NCI-H2029 treated with DMSO at 0.1 percent for 48 hours (cell line): ENCODE measurements at places on chromosomes 6 and 20.

- DNase-seq, result no peak
Measured at GRCh38 chr6:37535759-37536490, 36.2 kb upstream of the CCDC167 start.

GRCh38 chr20:47338131-47338628 lies 18.3 kb downstream of the ZMYND8 start:
- no peak for DNase-seq

DNA sequence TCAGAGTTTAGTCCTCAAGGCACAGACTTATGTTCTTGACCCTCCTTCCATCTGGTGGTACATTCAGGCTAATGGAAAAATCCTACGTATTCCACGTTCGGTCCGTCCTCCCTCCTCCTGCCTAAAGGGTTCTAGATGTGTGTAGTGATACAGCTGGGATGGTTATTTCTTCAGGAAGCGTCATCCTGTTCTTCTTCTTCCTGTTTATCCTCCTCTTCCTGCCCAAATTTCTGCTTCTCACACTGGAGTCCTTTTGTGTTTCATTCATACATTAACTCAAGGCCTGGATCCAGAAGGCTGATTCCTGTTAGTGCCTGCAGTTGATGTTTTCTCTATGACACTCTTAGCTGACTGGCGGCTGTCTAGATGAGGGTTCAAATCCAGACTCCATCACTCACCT lies 16.8 kb upstream of the UNC93A start:
- no peak for DNase-seq

- DNase-seq, result no peak
Measured at GRCh38 chr6:14851281-14851680, 394.6 kb upstream of the JARID2 start.

GRCh38 chr6:6746333-6746969 lies 157.9 kb downstream of the LY86 start:
- DNase-seq, result no peak

DNA sequence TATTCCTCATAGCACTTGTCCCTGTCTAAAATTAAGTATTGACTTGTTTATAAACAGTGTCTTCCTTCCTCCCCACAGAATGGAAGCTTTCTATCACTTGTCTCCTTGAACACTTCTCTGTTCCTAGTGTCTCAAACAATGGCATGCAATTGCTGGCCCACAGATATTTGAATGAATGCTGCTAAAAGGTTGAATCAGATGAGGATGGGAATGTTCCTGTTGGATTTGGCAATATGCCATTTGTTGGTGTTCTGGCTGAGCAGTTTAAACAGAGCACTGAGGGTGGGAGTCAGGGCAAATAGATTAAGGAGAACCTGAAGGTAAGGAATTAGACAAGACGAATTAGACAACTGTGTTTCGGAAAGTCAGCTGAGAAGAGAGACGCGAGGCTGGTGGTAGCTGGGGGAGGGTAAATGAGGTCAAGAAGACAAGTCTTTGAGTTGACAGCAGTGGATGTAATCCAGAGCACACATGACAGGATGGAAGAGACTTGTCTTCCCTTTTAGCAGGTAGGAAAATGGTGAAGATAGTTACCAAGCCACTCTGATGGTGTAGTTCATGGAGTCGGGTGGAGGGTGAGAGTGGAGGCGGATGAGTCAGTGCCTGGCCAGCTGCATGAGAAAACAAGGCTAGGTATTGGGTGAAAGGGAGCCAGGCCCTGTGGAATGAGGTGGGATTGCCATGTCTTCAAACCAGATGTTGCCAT lies 58.3 kb upstream of the GNRH2 start:
- DNase-seq, result peak; percentile 36

DNA sequence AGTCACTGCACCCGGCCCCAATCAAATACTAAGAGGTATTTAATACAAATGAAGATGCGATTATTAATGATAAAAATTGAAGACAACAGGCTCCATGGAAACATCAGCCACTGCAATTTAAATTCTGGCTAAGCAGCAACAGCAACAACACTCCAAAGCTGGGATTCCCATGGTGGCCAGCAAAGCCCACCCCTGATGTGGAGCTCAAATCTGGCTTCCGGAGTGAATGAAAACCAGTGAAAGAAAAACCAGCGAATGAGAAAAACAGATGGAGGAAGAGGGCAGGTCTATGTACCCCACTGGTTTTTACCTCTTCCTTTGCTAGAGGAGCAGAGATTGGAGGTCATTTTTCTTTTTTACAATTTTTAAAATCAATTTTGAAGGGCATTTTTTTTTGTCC lies 135.9 kb upstream of the PDE10A start:
- DNase-seq, result no peak

DNA sequence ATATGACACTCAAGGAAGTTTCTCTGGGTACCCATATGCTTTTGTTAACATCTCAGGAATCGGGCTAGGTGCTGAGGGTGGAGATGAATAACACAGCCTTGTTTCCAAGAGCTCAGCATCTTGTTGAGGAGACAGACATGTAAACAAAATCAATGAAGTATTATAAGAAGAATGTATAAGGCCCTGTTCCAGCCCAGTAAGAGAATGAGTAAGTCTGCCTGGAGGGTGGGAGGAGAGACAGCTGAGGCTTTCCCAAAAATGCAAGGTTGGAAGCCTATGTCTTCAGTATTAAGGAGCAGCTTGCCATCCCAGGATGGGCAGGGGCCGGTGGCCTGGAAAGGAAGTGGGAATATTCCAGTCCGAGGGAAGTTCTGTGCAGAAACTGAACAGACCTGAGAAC lies 615.3 kb upstream of the BTBD3 start:
- DNase-seq, result no peak

- no peak for DNase-seq
Measured at GRCh38 chr6:135188718-135189117, 7.6 kb downstream of the MYB start.

GRCh38 chr20:5188736-5189135 lies 61.9 kb downstream of the CDS2 start:
- DNase-seq, result no peak

- no peak for DNase-seq
Measured at GRCh38 chr6:55670850-55671413, 91.9 kb upstream of the HMGCLL1 start.

GRCh38 chr6:53896196-53896595 lies 101.4 kb downstream of the LRRC1 start:
- DNase-seq, result no peak

- no peak for DNase-seq
Measured at GRCh38 chr6:42786525-42786985, 4.7 kb downstream of the BICRAL start.

- DNase-seq, result no peak
Measured at GRCh38 chr6:15715060-15715459, 52.2 kb upstream of the DTNBP1 start.

DNA sequence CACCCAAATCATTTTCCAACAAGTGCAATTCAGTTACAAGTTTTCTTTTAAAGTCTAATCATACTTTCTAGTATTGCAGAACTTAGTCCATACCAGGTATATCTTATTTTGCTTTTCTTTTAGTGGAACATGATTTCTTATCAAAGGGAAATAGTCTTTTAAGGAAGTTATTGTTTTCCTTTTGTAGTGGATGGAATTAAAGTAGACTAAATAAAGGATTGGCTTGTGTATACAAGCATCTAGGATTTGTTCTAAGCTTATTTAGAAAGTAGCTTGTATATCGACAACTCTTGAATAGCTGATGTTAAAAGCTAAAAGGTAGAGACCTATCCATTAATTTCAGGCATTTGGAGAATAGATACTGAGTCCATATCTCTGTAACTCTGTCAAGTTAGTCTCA lies 14.8 kb downstream of the DCBLD1 start:
- no peak for DNase-seq

- no peak for DNase-seq
Measured at GRCh38 chr20:32494483-32495216, 90.5 kb downstream of the NOL4L start.
